ENCODE measurements at places on chromosomes 5 and 9. TPM values are rescaled to one million over a fixed set of nuclear protein-coding genes. Genes with fewer than 3 reads are reported as not detected.
A peak's percentile ranks its signal among the peaks of the same experiment; 100 is the strongest.

DNA sequence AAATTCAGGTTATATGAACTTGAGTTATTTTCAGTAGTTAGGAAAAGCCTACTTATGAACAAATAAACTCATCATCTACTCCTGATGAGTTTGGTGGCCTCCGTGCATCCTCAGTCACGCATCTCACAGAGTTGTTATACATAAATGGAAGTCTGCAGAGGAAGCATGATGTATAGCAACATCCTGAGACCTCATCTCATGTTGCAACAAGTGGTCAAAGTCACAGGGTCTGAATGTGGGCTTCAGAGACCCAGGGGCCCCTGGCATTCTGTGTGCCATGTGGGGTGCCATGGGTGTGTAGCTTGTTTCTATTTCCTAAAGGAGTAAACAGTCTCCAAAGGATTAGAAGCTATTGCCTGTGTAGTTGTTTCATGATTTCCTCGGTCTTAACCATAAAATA lies 216.5 kb downstream of the IRX2 start:
- no peak for DNase-seq

DNA sequence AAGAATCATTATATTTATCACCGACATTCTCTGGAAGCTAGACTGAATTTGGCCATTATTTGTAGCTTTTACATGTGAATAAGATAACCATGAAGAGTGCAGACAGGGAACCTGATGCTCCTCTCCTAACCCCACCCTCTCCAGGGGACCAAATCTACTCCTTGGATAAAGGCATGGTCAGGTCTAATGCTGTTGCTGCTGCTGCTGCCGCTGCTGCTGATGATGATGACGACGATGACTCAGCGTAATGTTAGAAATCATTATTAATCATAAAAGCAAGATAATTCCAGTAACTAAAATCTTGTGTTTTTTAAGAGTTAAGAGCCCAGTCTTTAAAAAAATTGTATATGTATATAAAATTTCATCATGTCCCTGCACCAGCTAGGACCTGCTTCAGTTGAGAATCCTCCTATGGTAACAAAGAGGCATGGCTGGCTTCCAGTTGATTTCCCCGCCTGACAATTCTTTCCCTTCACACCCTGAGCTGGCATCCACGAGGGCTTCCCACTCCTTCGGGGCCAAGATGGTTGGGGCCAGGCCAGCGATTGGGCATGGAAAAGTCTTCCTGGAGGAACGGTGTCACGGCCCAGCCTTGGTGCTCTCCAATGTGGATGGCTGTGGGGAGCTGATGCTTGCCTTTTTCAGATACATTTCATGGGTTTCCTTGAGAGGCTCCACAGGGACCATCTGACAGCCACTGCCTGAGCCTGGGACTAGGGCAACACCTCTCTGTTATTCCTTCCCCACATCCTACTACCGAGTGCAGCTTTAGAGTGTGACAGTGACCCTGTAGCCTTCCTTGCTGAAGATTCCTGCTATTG lies 400.0 kb downstream of the CTNND2 start:
- no peak for DNase-seq

DNA sequence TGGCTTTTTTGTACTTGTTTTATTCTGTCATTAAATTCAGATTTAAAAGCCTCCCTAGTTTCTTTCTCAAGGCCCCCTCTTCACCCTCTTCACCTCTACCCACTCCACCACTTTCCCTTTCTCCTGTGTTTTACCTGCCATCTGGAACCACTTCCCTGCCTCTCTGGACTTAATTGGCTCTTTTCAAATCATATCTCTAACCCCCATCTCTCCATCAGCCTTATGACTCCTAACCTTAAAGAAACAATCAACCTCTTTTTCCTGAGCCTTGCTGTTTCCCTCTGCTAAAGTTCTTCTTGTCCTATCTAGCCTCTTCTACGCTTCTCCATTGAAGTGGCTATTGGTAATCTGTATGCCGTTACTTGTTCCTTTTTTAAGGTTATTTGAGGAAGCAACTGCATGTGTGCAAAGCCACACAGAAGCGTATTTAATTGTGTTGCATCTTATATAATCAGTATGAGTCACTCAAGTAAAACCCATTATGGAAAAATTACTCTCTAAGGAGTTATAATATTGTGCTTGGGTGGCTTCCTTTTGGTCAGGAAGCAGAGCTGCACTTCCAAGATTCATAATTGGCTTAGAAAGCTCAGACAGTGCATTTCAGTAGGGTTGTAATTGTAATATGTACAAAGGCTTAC lies 653.6 kb upstream of the ITGA1 start:
- no peak for DNase-seq

- DNase-seq: no peak
These were observed 393.9 kb downstream of the ARHGEF28 start for GRCh38 chr5:74019923-74020322.

GRCh38 chr5:122367456-122367855 lies 55.4 kb downstream of the SNCAIP start:
- peak; percentile 56 for DNase-seq

- peak; percentile 88 for DNase-seq
These were observed 170.3 kb downstream of the PDZD2 start for GRCh38 chr5:31809050-31809870.

GRCh38 chr5:173760461-173761177 lies 127.5 kb upstream of the CPEB4 start:
- no peak for DNase-seq

DNA sequence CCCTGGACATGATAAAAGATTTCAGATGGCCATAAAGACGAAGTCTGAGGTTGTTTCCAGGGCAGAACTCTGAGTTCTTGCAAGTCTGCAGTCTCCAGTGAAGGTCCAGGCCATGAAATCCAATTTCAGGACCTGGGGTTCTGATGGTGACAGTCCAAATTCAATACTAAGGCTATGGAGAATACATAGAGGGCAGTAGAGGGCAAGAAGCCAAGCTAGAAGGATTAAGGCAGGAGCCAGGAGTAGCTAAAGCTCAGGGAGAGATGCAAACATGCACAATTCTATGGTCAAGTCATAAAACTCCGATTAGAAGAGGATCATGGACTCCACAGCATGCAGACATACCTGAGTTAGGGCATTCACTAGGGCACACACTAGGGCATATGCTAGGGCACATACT lies 11.4 kb downstream of the SLIT3 start:
- DNase-seq: no peak

F2RL2 gene
- total RNA-seq: 9.8 TPM

C7 gene
- total RNA-seq: 2.2 TPM

IFNA13 gene
- total RNA-seq: not detected

PRSS3 gene
- 2.1 TPM for total RNA-seq

Data from tongue (tissue), 3 donors.